ENCODE measurements at places on chromosomes 2 and 18.

- DNase-seq: no peak
These were observed 232.1 kb upstream of the TRIB2 start for GRCh38 chr2:12484536-12485115.

DNA sequence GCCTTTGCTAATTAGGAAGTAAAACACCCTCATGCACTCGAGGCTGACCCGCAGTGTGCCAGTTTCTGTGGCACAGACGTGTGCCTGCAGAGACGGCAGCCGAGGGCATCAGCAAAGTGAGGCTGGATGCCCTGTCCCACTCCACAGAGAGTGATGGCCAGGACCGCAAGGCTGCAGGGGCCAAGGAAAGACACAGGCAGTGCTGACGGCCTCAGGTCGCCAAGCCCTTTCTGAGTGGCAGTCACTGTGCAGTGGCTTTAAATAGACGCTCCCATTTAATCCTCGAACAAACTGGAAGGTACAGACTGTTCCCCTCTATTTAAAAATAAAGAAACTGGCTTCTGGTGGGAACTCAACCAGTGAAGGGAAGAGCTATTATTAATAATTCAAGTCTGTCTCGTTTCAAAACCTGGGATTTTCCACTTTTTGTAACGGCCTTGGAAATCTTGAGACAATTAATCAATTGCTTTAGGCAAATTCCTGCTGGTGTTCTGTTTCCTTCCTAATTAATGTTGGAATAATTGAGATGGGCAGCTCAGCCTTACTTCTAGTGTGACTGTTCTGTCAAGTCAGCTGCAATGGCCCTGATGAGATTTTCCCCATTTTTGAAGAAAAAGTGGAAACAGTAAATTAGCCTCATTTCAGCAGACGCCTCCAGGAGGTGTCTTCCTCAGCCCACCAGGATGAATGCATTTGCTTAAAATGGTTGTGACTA is 644.6 kb upstream of the RAB6C start:
- no peak for DNase-seq

GRCh38 chr2:16216558-16216945 is 276.2 kb downstream of the MYCN start:
- DNase-seq: no peak

GRCh38 chr18:10460414-10461018 is 6.1 kb downstream of the APCDD1 start:
- DNase-seq: no peak

DNA sequence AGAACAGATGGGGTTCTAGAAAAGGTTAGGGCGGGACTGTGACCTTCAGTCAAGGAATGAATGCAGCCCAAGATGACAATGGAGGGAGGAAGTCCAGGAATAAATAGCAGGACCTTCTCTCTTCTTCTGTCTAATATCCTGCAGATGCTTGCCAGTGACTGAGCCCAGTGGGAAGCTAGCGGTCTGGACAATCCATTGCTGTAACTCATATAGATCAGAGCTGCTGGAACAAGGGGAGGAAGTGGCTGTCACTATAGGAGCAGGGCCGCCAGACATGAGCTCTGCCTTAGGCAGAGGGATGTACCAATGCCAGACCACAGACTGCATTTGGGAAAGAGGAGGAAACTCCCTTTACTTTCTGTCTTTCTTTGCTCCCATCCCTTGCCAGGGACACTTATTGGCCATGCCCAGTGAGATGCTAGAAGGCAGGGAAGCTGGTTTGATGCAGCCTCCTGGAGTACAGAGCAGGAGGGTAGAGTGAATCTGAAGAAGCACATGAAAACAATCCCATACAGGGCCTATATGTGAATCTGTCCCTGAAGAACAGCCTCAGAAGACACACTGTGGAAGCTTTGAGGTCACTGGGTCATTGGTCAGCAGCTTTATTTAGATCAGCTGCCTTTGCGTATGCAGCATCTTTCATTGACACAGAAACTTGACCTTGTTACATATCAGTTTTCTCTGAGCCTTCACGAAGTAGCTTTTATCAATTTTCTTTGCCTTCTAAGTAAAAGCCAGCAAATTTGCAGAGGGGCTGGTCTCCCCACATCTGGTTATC is 65.4 kb downstream of the CCDC85A start:
- DNase-seq: no peak

All from left colon (tissue), 2 donors.